ENCODE measurements at places on chromosomes 5 and 9.

DNA sequence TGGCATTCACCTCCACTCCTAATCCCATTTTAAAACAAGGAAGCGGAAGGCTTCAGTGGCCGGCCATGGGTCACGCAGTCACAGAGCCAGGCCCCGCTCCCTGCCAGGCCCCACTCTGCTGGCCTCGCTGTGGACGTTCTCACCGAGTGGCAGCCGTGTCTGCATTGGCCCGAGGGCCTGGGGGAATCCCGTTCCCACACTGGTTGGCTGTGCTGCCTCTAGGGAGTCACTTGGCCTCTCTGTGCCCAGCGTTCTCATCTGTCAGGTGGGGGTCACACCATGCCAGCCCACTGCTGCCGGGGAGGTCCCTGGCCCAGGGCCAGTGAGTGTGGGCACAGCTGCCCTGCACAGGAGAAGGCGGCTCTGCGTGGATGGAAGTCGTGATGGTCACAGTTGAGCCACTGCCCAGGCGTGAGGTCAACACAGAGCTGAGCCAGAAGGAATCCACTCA lies 13.4 kb upstream of the SLC9A3 start:
- no peak for DNase-seq

DNA sequence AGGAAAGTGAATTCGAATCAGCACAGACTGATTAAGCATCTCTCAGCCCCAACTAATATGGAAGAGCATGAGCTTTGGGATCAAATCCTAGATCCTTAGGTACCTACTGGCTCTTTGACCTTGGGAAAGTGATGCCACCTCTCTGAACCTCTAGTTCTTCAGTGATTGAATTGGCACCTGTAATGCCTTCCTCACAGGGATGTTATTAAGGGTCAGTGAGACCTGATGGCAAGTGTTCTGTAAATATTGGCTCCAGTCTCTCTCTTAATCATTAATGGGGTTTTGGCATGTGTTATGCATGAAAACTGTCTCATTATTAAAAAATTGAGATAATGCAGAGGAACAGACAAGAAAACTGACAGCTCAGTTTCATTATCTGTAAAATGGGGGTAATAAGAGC lies 115.8 kb downstream of the INSYN2B start:
- no peak for DNase-seq

DNA sequence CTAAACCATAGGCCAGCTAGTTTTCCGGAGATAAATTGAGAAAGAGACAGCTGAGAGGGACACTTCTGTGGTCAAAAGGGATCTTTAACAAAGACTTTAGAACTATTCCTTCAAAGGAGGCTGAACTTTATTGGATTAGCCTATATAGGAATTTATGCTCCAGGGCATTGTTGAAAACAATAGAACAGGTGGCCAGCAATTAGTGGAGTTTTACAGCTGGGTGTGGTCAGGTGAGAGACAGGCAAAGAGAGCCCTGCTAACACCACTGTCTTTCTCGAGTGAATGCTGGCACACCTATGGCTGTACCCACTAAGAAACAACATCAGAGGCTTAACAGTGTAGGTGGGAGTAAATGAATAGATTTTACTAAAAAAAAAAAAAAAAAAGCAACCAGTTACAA lies 16.7 kb upstream of the TLR4 start:
- no peak for DNase-seq

- no peak for DNase-seq
These were observed 524.5 kb upstream of the RGMB start for GRCh38 chr5:98248949-98249348.

- DNase-seq, result no peak
These were observed 7.1 kb downstream of the RXRA start for GRCh38 chr9:134333234-134333873.

DNA sequence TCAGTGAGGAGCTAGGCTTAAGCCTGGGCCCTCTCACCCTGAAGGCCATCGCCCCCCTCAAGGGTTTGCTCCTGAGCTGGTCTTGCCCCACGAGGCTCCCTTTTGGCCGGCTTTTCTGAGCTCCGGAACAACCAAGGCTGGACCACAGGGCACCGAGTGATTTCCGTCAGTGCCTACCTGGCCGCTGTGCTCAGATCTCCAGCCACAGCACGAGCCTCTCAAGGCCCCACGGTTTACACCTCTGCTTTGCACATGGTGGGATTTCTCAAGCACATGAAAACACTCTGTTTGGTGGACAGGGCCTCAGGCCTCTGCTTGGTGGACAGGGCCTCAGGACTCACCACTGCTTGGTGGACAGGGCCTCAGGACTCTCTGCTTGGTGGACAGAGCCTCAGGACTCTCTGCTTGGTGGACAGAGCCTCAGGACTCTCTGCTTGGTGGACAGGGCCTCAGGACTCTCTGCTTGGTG lies 15.8 kb downstream of the CLPTM1L start:
- no peak for DNase-seq
